Activated gamma-delta T cell treated with Interleukin-2 at 50 U/mL for 16 hours (primary cell): ENCODE measurements at places on chromosomes 3 and 15.

- no peak for DNase-seq
Measured at GRCh38 chr3:45701172-45701867, 12.1 kb downstream of the SACM1L start.

- no peak for DNase-seq
Measured at GRCh38 chr3:14649466-14649865, 2.1 kb upstream of the CCDC174 start.

- no peak for DNase-seq
Measured at GRCh38 chr3:129793319-129793718, 100.2 kb downstream of the TMCC1 start.

DNA sequence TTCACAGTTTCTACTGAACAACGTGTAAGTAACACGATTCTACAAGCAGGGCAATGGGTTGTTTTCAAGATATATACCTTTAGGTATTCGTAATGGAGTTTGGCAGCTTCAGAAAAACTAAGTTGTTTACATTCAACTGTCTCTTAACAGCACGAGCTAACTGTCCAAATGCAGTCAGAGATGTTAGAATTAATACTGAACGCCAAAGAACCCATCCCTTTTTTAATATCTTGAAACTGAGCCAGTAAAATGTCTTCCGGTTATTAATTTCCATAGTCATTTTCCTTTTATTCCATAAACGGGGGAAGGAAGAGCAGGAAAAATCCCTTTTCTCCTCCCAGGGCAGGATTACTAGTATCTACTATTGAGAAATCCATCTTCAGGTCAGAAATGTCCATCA lies 129.0 kb upstream of the THBS1 start:
- no peak for DNase-seq

GRCh38 chr3:138426211-138426610 lies 8.2 kb upstream of the ESYT3 start:
- no peak for DNase-seq

- no peak for DNase-seq
Measured at GRCh38 chr3:24351779-24352469, 142.7 kb downstream of the THRB start.

GRCh38 chr3:59056706-59057105 lies 6.9 kb upstream of the CFAP20DC start:
- DNase-seq, result no peak

DNA sequence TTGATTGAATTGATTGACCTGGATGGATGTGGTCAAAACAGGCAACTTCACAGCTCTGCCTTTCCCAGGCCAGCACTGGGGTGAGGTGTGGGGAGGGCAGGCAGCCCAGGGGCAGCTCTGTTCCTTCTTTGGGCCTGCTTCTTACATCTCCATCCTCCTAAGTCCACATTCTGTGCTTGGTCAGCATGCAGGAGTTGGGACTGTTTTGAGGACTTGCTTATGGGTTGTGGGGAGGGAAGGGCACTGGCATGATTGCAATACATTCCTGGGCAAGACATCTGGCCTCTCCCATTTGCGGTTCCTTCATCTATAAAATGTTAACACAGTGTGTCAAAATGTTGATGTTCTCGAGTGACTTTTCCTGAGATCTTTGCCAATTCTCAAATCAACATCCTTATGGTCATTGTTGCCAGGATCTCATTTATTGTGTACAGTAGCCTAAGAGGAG lies 84.1 kb downstream of the ST6GAL1 start:
- no peak for DNase-seq

DNA sequence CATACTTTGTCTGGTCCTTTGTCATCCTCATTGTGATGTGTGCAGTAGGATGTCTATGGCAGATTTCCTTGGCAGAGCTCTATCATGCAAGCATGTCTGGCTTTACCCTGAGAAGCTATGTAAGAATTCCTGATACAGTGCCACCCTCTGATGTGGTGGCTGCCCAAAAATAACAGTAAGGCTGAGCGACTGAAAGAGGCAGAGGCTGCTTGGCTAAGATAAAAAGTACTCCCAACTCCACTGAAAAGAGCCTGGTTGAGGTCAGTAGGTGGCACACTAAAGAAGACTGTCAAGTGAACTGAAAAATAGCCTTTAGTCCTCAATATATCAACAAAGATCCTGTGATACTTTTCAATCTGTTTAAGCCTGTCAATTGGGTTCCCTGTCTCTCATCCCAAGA lies 31.7 kb downstream of the BTLA start:
- DNase-seq, result no peak

- no peak for DNase-seq
Measured at GRCh38 chr3:22296601-22297000, 545.6 kb upstream of the ZNF385D start.

DNA sequence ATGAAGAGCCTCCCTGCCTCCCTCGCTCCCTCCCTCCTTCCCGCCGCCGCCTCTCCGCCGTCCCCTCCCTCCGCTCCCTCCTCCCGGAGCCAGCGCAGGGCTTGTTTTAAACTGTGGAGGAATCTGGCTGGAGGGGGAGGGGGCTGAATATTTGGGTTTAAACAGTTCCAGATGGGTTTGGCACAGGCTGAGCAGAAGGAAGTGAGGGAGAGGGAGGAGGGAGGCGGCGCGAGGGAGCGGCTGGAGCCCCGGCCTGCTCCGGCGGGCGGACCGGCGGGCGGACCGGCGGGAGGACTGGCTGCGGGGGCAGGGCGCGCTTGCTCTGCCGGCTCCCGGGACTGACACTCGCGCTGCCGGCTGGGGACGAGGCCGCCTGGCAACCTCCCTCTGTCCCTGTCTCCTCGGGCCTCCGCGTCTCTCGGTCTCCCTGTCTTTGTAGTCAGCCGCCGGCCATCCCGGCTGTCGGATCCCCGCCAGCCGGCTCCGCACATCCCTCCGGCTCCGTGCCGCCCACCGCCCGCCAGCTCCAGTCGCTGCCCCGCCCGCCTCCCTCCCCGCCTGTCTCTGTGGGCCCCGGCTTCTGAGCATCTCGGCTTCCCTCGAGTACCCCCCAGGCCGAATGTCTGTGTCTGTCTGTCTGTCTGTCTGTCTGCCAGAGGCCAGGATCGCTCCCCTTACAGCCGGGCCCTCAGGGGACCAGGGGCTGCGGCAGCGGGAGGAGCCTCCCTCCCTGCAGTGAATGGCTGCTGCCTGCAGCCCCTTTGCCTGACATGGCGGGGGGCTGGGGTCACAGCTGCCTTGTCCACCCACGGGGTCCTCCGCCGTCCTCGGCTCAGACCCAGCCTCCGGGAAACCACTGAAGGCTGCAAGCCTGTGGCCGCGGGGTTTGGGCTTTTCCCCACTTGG lies 7.6 kb downstream of the EPHB3 start:
- no peak for DNase-seq

GRCh38 chr3:53081318-53081717 lies 35.4 kb upstream of the SFMBT1 start:
- DNase-seq, result no peak

- DNase-seq, result no peak
Measured at GRCh38 chr3:170383567-170383966, 26.1 kb downstream of the SKIL start.

DNA sequence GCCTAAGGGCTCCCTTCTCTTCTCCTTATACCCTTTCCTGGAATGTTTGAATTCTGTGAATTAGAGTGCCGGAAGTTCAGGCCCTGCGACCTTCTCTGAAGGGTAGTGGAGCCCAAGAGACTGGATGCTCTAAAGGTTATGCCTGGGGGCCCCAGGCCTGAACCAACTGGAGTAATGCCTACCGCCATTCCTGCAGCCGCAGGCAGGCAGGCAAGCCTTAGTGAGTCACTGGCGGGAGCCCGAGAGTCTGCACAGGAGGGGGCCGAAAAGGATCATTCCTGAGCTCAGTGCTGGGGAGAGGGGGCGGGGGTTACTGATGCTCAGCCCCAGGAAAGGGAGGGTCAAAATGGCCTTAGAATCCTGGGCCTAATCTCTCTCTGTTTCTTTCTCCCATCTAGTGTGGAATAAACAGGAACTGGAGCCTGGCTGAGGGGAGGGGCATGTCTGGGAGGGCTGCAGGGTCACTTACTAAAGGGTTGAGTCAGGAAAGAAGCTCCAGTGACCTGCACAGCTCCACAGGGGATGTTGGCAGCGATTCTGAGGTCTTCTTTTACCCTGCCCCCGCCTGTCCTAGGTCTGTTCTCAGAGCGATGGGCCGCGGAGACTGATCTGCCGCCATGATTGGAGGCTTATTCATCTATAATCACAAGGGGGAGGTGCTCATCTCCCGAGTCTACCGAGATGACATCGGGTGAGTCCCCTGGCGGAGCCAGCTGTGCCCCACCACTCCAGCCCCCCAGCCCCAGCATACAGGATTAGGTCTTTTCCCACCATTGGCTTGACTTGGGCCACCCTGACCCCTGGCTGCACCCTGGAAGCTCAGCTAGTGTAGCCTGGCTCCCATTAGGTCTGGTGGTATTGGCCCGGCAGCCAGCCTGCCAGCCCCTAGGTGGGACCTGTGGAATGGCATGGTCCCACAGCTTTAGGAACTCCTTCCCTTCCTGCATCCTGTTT lies 2.0 kb downstream of the AP2M1 start:
- DNase-seq, result no peak

DNA sequence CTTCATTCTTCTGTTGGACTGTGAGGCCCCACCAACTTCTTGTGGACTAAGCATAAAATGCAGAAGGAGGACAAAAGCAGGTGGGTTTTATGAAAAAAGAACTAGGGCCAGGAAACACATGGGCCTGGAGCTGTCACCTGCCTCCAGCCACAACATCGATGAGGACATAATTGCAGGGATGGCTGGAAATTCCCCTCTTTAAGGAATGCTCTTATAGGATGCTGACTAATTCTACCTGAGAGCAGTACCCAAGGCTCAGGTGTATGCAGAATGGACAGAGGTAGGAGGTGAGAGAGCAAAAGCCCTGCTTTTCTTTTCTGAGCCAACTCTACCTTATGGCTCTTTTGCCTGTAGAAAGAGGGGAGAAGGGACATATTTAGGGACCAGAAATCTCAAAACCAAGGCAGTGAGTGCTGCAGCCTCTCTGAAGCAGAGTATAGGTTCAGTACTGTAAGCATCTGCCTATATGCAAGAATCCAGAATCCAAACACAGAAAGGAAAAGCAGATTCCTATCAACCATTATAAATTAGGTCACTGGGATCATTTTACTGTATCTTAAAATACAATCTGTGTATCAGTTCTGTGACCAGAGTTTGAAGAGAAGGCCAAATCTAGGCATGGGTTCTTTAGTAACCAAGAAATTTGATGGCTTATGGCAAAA lies 205.3 kb upstream of the WNT5A start:
- DNase-seq, result no peak

- no peak for DNase-seq
Measured at GRCh38 chr15:32884146-32884545, 166.3 kb downstream of the GREM1 start.

DNA sequence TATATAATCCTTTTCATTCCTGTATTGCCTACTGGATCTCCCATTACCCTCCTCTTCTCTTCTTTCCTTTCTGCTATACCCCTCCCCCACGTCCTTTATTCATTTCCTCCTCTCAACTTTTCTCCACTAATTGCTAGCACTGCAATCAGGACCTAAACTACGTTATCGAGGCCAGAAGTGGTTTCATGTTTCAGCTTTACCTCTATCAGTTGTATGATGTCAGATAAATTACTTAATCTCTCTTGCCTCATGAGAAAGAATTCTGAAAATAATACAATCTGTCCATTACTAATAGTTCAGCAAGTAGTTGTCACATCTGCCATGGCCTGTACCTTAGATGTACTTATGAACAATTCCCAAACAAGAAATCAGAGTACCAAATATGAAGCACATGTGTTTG lies 10.6 kb downstream of the POPDC2 start:
- DNase-seq, result no peak

DNA sequence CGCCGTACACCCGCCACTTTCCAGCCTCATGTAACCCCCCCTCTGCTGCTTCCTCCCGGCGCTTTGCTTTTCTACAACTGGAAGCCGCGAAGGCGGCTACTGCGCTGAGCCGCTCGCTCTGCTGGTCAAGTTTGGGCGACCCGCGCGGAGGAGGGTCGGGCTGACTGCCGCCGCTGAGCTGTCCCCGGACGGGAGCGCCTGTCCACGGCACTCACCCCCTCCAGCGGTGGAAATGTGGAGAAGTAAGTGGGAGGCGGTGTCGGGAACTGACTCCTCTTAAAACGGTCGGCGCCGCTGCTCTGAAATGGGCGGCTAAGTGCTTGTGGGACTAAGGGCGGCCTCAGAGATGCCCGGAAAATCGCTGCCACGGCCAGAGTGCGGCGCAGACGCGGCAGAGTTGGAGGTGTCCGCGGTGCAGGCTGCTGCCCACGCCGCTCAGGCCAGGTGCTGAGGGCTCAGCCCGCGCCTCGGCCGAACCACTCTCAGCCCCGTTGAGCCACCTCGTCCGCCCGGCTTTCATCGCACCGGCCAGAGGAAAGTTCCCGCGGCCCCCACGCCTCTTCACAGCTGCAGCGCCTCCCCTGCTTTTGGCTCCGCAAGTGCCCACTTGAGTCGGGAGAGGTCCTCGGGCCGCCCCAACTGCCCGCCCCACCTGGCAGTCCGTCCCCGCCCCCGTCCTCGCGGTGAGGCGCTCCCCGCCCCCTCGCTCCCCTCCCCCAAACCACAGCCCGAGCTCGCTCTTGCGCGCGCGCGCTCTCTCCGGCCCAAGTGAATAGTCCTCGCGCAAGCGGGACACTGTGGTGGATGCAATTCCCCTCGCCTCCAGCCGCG lies at the start of gene EPHA6:
Gene EPHA6 (plus strand): TSS at position 775 of the 831 bp plus-strand sequence.
- DNase-seq, result no peak

DNA sequence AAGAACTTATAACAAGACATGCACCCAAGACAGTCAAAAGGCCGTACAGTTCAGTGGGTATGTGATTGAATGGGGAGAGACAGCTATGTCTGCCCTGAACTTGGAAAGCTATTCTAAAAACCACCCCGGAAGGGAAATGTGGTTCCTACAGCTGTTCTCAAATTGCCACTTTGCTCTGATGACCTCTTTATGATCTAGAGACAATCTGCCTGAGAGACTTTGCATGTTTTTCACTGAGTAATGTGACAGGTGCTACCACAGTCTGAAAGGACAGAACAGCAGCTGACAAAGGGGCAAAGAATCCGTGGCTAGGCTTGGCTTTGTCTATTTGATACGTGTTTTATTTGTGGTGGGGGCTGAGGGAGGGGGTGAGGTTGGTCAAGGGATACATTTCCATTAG lies 148.3 kb upstream of the NPHP3 start:
- DNase-seq, result no peak

- DNase-seq, result no peak
Measured at GRCh38 chr15:70794596-70795310, 31.4 kb upstream of the UACA start.

DNA sequence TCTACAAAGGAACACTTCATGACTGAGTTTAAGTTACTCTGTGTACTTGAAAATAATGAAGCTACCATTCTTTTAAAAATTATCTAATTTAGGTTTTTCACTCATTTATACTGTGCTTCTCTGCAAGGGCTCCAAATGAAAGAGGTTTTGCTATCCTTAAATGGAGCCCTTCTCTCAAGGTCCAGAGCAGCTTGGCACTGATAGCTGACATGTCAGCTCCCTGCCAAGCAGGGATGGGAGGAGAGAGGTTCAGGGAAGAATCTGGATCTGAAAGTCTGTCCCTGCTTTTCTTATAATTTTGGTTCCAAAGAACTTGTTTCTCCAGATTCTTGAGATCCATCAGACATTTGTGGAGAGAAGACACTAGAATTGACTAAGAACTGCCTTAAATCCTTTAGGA lies 39.1 kb downstream of the MRPS11 start:
- DNase-seq, result no peak

- DNase-seq, result peak; percentile 23
Measured at GRCh38 chr3:143119974-143120715, 574 bp downstream of the CHST2 start.
